ENCODE measurements at places on chromosomes 2 and 18. TPM values are rescaled to one million over a fixed set of nuclear protein-coding genes. Genes with fewer than 3 reads are reported as not detected.

Gene OXER1
- 2.2 TPM for total RNA-seq

GRCh38 chr2:215866606-215867005, 146.7 kb downstream of the MREG start:
- DNase-seq: no peak

DNA sequence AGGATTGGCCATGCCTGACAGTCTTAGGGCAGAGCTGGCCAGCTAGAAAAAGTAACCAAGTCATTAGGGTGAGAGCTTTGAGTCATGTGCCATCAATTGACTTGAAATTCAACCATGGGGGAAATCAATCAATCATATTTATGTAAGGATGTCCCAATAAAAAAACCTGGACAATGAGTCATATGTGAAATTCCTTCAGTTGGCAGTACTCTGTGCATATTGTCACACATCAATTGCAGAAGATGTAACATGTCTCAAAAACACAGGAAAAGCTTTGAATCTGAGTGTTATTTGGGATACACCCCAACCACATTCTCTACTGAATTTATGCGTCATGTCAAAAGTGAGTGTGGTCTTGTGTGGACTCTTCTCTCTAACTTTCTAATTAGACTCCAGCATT, 1004.1 kb upstream of the NRXN1 start:
- no peak for DNase-seq

DNA sequence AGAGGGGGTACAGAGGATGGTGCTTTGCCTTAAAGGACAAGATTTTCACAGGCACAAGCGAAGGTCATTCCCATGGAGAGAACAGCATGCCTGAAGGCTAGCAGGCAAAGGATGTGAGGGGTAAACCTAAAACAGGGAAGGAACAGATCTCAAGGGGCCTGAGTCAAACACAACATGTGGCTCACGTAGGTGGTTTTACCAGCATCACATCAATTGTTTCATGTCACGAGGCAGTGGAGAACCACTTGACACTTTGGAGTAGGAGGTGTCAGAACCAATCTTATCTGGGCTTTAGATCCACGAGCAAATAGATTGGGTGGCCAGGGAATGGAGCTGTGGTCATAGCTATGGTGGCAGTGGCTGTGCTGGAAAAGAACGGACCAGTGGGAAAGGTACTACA, 8.4 kb downstream of the COX5B start:
- DNase-seq: no peak

GRCh38 chr2:954687-955000, 4.0 kb downstream of the SNTG2 start:
- no peak for DNase-seq

DNA sequence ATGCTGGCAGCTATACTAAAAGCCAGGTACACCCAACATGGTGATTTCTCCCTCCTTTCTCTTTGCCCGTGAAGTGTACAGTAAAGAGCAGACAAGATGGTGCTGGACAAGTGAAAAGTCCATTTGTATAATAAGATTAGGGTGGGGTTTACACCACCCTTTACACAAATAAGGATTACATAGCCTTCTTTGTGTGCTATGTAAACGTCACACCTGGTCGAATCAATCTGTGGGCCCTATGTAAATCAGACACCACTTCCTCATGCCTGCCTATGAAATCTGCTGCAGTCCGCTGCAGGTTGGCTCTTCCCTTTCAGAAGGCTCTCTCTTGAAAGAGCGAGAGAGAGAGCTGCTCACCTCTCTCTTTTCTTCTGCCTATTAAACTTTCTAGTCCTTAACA, 1054.3 kb upstream of the SLC39A10 start:
- DNase-seq: no peak

Gene NABP1
- total RNA-seq: 26.8 TPM

Gene SP9
- total RNA-seq: not detected

- peak; percentile 72 for DNase-seq
Observed at GRCh38 chr18:46461993-46462392, 195.0 kb downstream of the LOXHD1 start.

GRCh38 chr18:62081248-62081647, 105.6 kb downstream of the PIGN start:
- no peak for DNase-seq

Gene ALPI
- not detected for total RNA-seq

Gene NEU2
- total RNA-seq: not detected

DNA sequence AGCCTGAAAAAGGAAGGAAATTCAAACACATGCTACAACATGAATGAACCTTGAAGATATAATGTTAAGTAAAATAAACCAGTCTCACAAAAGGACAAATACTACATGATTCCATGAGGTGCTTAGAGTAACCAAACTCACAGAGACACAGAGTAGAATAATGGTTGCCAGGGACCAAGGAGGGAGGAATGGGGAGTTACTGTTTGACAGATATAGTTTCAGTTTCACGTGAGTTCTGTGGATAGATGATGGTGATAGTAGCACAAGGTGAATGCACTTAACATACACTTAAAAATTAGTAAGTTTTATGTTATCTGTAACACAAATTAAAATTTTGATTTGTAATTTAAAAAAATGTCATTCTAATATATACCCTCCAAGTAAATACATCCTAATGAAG, 106.9 kb upstream of the ACVR1C start:
- no peak for DNase-seq

Gene ABHD1
- 0.48 TPM for total RNA-seq

- no peak for DNase-seq
Observed at GRCh38 chr18:32803568-32803967, 30.7 kb upstream of the KLHL14 start.

Gene OBSL1
- 57.7 TPM for total RNA-seq

GRCh38 chr2:48723129-48723528, 32.4 kb downstream of the LHCGR start:
- no peak for DNase-seq

- no peak for DNase-seq
Observed at GRCh38 chr18:56574861-56575260, 63.5 kb downstream of the TXNL1 start.

- DNase-seq: no peak
Observed at GRCh38 chr2:180325416-180326120, 318.5 kb upstream of the CWC22 start.

All from posterior vena cava (tissue), 2 donors.